Testis (tissue), 5 donors: ENCODE measurements at places on chromosomes 11 and 22. TPM values are rescaled to one million over a fixed set of nuclear protein-coding genes. Genes with fewer than 3 reads are reported as not detected.

- H3K4me3 ChIP-seq: no peak overlapping the region
- H3K27ac ChIP-seq: no peak overlapping the region
- H3K36me3 ChIP-seq: no peaks in the 10 kb centered on the region
- no peaks in the 10 kb centered on the region for H3K27me3 ChIP-seq
- H3K4me1 ChIP-seq: peaks cover 22% of the 10 kb centered on the region
Observed at GRCh38 chr11:15819679-15820286, 536.6 kb downstream of the SOX6 start.

MGAT3 gene
- 4.6 TPM for total RNA-seq

- H3K4me3 ChIP-seq: no peak overlapping the region
- no peaks in the 10 kb centered on the region for H3K27me3 ChIP-seq
- H3K4me1 ChIP-seq: no peaks in the 10 kb centered on the region
- no peak overlapping the region for H3K27ac ChIP-seq
- no peak for DNase-seq
Observed at GRCh38 chr11:63244862-63245261, 1.5 kb upstream of the SLC22A25 start.

FZD4 gene
- total RNA-seq: 31.2 TPM

DNA sequence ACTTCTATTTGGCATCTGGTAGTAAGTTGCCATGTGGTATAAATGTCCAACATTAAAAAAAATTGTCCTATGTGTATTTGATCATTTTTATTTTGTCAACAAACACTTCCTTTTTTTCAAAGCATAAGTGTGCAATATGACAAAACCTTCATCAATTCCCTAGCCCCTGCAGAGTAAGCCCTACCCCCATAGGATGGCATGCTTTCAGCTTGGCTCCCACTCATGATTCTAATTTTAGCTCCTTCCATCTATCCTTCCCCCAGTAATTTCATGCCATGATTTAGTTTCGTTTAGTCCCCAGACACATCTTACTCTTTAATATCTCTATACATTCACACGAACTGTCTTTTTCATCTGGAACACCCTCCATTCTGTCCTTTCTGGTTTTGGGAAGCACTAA is 250.6 kb upstream of the RAG2 start:
- H3K27ac ChIP-seq: no peak overlapping the region
- no peaks in the 10 kb centered on the region for H3K4me1 ChIP-seq
- H3K36me3 ChIP-seq: no peaks in the 10 kb centered on the region
- H3K27me3 ChIP-seq: no peaks in the 10 kb centered on the region
- no peak for DNase-seq

DNA sequence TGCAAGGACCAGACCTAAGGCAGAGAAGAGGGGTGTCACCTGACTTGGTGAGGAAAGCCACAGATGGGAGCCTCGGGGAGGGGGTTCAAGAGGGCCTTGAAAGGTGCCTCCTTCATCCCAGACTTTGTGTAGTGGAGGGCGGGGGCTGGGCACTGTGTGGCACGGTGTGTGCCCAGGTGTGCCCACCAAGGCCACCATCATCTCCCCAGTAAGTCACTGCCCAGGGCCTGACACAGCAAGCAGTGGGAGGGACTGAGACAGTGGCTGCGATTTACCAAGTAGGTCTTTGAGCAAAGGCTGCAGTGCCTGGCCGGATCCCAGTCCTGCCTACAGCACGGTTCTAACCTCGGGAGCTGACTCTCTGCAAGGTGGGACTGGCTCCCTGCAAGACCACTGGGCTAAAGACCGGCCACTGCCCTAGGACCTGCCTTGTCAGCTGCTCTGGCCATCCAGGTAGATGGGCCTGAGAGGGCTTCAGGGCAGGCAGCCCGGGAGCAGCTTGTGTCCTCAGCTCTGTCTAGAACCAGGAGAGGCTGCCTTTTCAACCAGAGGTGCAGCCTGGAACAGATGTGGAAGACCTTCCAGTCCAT is 1.4 kb downstream of the OSM start:
- no peak for DNase-seq
- no peaks in the 10 kb centered on the region for H3K36me3 ChIP-seq
- no peak overlapping the region for H3K27ac ChIP-seq

THY1 gene
- 30.0 TPM for total RNA-seq

- H3K27me3 ChIP-seq: no peaks in the 10 kb centered on the region
- no peak overlapping the region for H3K4me3 ChIP-seq
- no peak for DNase-seq
- H3K36me3 ChIP-seq: no peaks in the 10 kb centered on the region
Observed at GRCh38 chr11:7525424-7525823, 11.6 kb downstream of the PPFIBP2 start.

MEI1 gene
- total RNA-seq: 47.6 TPM

DNA sequence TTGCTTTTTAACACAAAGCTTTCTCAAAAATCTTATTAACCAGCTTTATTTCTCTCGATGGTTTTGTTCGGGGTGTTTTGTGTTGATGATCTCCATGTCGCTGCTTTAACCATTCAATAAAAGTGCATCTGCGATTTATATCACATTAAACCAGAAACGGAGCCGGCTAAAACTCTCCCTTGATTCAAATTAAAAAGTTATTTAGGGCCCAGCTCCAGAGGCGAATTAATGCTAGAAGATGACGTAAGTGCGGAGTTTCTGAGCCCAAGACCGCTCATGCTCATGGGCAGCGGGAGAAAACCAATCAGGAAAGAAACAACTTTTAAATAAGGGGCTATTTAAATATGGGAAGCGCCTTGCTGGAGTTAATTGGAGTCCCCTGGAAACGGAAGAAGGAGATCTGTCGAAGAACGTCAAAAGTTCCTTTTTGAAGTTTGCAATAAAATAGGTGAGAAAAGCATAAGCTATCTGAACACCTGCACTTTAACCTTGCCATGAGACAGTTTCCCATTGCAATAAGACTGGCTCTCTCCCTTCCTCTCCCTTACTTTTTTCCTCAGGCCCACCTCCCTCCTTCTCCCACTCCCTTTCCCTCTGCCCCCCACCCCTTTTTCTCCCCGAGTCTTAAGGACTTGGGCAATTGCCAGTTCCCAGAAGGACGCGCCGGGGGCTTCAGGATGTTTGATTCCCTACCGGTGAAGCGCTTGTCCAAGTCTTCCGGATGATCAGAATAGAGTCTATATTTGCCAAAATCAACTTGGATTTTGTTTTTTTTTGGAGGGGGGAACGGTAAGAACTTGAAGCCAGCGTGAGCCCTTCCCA is 1.9 kb upstream of the DBX1 start:
- no peak overlapping the region for H3K4me3 ChIP-seq
- H3K36me3 ChIP-seq: no peaks in the 10 kb centered on the region
- H3K27ac ChIP-seq: no peak overlapping the region
- H3K27me3 ChIP-seq: no peaks in the 10 kb centered on the region

DNA sequence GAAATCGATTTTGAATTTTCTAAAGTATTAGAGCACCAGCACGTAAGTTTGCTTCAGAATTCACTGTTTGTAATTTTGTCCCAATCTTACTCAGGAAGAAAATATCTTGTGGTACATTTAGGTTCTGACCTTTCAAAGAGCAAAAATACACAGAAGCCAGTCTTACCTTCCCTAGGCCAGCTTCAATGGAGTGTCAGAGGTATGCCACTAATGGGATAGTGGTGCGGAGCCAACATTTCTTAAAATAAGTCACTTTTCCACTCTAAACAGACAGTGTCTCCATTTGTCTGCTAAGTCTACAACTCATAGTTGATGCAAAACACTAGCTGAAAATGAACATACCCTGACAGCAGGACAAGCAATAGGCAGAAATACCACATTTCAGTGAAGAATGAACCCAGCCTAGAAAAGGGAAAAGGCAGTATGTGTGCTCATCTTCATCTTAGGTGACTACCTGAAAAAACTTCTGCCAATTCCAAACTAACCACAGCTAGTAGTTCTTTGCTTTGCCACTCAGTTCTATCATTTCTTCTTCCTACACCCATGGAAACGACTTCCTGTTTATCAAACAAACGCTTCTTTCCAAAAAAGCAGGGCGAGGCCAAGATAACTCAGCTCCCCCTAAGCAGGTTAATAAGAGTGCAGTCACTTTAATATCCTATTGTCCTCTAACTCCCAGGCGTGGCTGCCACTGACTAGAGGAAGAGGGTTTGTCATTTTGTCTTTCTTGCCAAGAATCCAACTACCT is 94.0 kb upstream of the APOA1 start:
- H3K27me3 ChIP-seq: no peaks in the 10 kb centered on the region
- no peak overlapping the region for H3K4me3 ChIP-seq
- DNase-seq: no peak
- no peaks in the 10 kb centered on the region for H3K36me3 ChIP-seq
- H3K27ac ChIP-seq: no peak overlapping the region

DNA sequence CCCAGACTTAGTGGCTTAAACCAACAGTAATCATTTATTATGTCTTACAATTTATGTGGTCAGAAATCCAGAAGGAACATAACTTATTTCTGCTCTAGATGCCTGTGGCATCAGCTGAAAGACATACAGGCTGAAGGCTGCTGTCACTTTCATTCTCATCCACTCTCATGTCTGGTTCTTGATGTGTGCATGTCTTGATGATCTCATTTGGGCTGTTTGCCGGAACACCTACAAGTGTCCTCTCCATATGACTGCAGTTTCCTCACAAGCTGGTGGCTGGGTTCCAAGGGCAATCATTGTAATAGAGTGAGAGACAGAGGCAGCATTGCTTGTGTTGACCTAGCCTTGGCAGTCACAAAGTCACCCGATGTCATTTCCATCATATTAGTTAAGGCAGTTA is 1375.9 kb upstream of the RAG2 start:
- DNase-seq: no peak
- H3K27ac ChIP-seq: no peak overlapping the region
- no peaks in the 10 kb centered on the region for H3K27me3 ChIP-seq

- no peak overlapping the region for H3K4me3 ChIP-seq
- H3K4me1 ChIP-seq: no peaks in the 10 kb centered on the region
- H3K36me3 ChIP-seq: no peaks in the 10 kb centered on the region
- DNase-seq: no peak
Observed at GRCh38 chr11:88619071-88619425, 281.5 kb upstream of the CTSC start.

CCND1 gene
- 13.7 TPM for total RNA-seq

GRCh38 chr11:77819411-77819920 is 1.1 kb downstream of the RSF1 start:
- H3K36me3 ChIP-seq: no peaks in the 10 kb centered on the region
- peak overlapping the region; percentile 100 for H3K4me3 ChIP-seq
- H3K27ac ChIP-seq: peak overlapping the region; percentile 94
- H3K4me1 ChIP-seq: peaks cover 18% of the 10 kb centered on the region
- DNase-seq: peak; percentile 95

- no peaks in the 10 kb centered on the region for H3K36me3 ChIP-seq
- peaks cover 11% of the 10 kb centered on the region for H3K4me1 ChIP-seq
- DNase-seq: peak; percentile 86
- no peak overlapping the region for H3K27ac ChIP-seq
- no peak overlapping the region for H3K4me3 ChIP-seq
Observed at GRCh38 chr22:26679003-26679629, 21.7 kb downstream of the MIAT start.

DNA sequence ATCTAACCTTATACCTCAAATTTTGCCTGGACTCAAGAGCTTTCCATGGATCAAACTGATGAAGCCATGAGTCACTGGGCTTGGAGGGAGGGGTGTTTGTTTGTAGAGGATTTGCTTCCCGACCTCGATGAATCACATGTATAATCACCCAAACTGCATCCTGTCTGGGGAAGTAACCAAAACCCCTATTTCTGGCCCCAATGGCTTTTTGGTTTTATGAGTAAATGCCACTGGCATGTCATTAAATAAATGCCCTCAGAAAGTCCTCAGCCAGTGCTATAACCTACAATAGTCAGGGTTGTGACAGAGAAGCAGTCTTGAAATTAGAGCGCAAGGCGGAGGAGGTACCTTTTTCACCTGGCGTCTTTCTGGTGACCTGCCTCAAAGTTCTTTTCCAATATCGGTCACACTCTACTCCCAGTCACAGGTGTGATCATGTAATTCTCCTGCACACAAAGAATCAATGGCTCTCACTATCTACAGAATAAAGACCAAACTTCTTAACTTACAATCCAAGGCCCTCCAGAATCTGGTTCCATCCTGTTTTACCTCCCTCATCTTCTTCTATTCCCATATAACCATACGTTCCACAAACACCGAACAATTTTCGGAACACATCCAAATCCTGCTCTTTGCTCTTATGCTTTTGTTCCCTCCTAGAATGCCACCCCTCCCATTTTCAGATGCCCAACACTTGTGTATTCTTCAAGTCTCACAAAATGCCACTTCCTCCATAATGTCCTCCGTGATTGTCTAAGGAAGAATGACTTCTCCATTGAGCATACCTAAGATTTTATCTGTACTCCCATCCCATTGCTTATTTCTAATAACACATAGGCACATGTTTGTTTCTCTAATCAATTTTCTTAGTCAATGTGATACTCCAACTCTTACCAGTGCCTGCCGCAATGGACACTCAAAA is 81.3 kb upstream of the BLID start:
- H3K27me3 ChIP-seq: no peaks in the 10 kb centered on the region
- peaks cover 22% of the 10 kb centered on the region for H3K4me1 ChIP-seq
- DNase-seq: no peak
- H3K36me3 ChIP-seq: no peaks in the 10 kb centered on the region

GRCh38 chr22:42871146-42872050 is 14.3 kb upstream of the ARFGAP3 start:
- no peak for DNase-seq
- H3K27me3 ChIP-seq: no peaks in the 10 kb centered on the region
- no peak overlapping the region for H3K27ac ChIP-seq
- H3K4me1 ChIP-seq: no peaks in the 10 kb centered on the region
- H3K36me3 ChIP-seq: no peaks in the 10 kb centered on the region
- H3K4me3 ChIP-seq: no peak overlapping the region

TALDO1 gene
- total RNA-seq: 84.8 TPM

GRCh38 chr22:35727436-35727835 is 9.8 kb downstream of the APOL5 start:
- peak; percentile 24 for DNase-seq
- no peaks in the 10 kb centered on the region for H3K27me3 ChIP-seq
- no peaks in the 10 kb centered on the region for H3K36me3 ChIP-seq
- no peak overlapping the region for H3K27ac ChIP-seq

DNA sequence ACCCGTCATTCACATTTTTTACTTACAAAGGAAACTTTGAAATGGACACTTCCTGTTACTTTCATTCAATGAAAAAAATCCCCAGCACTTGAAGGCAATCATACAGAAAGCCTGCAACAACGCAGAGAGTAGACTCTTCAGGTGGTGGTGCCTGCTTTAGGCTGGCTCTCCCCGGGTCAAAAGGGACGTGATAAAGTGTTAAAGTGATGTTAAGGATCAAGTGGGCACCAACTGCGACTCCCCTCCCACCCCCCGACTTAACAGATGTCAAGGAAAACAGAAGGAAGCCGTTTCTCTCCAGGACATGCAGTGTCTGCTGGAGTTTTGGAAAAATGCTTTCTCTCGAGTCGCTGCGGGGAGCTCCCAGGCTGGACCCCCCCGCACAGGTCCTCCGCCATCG is 414 bp upstream of the PNPLA3 start:
- peak overlapping the region; percentile 74 for H3K4me3 ChIP-seq
- no peaks in the 10 kb centered on the region for H3K36me3 ChIP-seq
- H3K4me1 ChIP-seq: peaks cover 6% of the 10 kb centered on the region

OR52N4 gene
- not detected for total RNA-seq

- H3K27ac ChIP-seq: no peak overlapping the region
- H3K36me3 ChIP-seq: no peaks in the 10 kb centered on the region
- DNase-seq: no peak
- no peak overlapping the region for H3K4me3 ChIP-seq
- H3K27me3 ChIP-seq: no peaks in the 10 kb centered on the region
Observed at GRCh38 chr11:121538054-121538453, 85.3 kb upstream of the SORL1-AS1 start.
